ENCODE measurements at places on chromosomes 6 and 20.

- no peak for DNase-seq
These were observed 222.6 kb downstream of the ARID1B start for GRCh38 chr6:156999762-157000161.

DNA sequence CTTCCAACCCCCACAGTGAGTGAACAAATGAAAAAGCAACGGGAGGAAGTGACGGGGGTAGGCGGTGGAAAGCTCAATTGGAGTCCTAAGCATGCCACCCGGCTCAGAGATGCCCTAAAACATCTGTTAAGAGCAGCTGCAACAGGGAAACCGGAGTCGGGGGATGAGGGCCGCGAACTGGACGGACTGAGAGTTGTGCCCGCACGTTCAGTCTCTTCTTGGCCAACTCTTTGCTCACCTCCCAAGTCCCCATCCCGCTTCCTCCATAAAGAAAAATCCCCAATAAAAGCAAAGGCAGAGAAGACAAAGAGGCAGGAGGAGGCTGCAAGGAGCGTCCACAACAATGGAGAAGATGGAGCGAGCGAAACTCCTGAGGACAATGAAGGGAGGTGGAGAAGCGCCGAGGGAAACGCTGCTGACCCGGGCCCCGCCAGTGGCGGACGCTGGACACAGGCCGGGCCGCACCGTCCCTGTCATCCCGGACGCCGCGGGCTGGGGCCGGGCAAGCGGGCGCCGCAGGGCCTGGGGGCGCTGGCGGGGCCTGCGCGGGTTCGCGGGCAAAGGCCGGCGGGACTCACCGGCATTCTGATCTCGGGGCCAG is 600 bp downstream of the SEC63 start:
- no peak for DNase-seq

- DNase-seq: no peak
These were observed 83.8 kb downstream of the UST start for GRCh38 chr6:148830614-148831013.

DNA sequence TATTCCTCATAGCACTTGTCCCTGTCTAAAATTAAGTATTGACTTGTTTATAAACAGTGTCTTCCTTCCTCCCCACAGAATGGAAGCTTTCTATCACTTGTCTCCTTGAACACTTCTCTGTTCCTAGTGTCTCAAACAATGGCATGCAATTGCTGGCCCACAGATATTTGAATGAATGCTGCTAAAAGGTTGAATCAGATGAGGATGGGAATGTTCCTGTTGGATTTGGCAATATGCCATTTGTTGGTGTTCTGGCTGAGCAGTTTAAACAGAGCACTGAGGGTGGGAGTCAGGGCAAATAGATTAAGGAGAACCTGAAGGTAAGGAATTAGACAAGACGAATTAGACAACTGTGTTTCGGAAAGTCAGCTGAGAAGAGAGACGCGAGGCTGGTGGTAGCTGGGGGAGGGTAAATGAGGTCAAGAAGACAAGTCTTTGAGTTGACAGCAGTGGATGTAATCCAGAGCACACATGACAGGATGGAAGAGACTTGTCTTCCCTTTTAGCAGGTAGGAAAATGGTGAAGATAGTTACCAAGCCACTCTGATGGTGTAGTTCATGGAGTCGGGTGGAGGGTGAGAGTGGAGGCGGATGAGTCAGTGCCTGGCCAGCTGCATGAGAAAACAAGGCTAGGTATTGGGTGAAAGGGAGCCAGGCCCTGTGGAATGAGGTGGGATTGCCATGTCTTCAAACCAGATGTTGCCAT is 58.3 kb upstream of the GNRH2 start:
- DNase-seq: no peak

DNA sequence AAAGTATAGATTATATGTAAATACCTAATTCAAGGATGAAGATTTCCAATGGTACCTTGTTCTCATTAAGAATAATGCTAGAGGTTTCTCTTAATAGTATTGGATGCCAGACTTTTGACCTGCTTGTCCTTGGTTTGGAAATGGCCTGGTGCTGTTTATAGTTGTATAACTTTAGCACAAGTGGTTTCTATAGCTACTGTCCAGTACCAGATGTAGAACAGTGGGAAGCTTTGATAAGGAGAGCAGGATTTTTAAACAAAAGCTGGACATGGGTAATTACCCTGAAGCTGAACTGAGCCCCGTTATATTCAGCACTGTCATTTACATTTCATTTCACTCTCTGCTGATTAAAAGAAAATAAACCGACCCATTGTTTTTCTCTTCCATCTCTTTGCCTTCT is 43.7 kb downstream of the TRMT11 start:
- DNase-seq: no peak

DNA sequence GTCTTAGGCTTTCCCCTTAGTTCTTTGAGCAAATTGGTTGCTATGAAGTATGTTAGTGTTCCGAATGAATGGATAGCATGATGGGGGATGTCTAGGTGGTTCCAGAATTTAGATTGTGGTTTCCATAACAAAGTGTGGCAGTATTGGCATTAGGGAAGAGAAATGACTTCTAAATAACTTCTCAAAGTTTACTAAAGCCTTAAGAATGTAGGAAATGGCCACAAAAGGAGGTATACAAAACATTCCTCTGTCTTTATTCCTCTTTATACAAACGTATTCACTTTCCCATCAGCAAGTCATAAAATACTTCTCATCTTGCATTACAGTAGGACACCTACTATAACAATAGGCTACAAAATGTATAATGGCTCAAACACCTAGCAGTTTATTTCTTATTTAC is 279.6 kb downstream of the ESR1 start:
- no peak for DNase-seq

DNA sequence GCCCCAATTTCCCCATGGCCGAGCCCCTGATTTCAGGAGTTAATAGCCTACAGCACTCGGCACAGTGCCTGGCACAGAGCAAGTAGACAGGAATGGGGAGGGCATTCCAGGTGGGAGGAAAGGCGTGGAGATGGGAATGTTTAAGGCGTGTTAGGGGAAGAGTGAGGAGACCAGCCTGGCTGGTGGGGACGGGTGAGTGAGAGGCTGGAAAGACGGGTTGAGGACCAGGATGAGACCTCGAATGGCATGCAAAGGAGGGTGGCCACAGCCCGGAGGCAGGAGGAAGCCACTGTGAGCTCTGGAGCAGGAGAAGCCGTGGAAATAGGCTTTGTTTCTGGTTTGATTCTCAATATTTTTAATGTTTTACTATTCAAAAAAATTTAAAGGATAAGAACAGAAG is 49.5 kb downstream of the CEBPB start:
- DNase-seq: no peak

GRCh38 chr20:40477805-40478204 is 211.2 kb downstream of the MAFB start:
- DNase-seq: no peak

DNA sequence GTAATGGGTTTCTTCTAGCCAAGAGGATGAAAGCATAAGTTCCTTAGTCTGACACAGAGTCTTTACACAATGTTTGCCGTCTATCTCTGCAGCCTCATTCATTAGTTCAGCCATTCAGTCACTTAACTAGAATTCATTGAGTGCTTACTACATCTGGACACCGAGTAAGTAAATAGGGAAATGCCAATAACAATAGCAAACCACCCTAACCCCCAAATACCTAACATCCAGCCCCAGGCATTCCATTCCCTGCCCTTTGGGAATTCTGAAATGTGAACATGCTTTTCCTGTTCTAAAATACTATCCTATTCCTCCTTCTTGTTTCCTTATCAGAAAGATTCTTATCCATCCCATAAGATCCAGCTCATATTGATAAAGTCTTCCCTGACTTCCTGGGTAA is 277.6 kb upstream of the RNF217 start:
- no peak for DNase-seq

DNA sequence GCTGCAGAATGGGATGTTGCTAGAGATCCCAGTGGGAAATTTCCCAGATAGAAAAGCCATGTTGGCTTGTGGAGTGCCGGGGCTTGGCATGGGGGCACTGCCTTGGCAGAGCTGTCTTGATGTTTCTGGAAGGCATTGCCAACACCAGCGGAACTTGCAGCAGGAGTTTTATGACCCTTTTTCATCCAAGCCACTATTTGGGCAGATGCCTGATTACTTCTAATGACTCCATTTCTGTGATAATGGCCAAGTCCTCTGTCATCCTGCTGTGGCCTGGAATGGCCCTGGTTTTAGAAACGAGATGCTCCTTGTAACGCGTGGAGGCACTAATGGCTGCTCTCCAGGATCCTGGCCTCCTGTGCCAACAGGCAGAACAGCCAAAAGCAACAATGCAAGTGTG is 229.0 kb downstream of the ZNF217 start:
- no peak for DNase-seq

DNA sequence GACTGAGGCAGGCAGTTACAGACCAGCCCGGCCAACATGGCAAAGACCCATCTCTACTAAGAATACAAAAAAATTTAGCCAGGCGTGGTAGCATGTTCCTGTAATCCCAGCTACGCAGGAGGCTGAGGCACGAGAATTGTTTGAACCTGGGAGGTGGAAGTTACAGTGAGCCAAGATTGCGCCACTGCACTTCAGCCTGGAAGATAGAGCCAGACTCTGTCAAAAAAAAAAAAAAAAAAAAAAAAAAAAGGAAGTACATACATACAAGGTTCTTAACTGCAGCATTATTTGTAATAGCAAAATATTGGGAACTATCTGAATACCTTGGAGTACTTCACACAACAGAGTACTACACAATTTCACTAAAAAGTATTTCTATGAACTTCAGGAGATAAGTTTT is 183.5 kb upstream of the OLIG3 start:
- DNase-seq: no peak

- no peak for DNase-seq
These were observed 44.7 kb downstream of the EYA2 start for GRCh38 chr20:46939031-46939965.

DNA sequence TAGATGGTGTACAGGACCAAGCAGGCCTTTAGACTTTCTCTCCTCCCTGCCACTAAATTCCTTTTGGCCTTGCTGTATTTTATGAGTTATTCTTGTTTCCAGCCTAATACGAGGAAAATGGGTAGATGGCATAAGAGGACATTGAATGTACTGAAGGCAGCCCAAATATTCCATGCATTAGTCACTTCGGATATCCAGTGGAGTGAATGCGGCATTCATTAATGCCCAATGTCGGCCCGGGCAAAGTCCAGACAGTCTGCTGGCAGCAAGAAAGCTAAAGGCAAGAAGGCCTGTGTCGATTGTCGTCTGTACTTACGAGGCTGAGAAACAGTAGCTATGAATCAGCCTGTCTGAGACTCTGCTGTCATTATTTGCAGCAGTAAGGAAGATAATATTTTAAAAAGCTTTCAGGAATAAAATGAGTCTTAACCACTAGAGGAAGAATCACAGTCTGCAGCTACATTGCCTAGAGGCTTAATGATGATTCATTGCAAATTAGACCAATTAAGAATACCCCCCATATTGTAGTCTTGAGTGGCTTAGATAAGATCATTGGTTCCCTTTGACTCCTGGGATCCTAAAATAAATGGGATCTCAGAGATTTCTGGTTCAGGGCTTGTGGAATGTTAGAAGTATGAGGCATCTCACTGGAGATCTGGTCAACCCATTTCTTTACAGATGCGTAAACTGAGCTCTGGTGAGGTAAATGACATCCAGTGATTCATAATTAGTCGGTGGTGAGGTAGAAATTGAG is 534.1 kb upstream of the JAG1 start:
- DNase-seq: no peak

GRCh38 chr20:20694591-20694990 is 17.9 kb downstream of the RALGAPA2 start:
- DNase-seq: no peak

- no peak for DNase-seq
These were observed 81.1 kb downstream of the STMND1 start for GRCh38 chr6:17182961-17183360.
